NCI-H1930 (cell line): ENCODE measurements at places on chromosomes 7 and 10.

DNA sequence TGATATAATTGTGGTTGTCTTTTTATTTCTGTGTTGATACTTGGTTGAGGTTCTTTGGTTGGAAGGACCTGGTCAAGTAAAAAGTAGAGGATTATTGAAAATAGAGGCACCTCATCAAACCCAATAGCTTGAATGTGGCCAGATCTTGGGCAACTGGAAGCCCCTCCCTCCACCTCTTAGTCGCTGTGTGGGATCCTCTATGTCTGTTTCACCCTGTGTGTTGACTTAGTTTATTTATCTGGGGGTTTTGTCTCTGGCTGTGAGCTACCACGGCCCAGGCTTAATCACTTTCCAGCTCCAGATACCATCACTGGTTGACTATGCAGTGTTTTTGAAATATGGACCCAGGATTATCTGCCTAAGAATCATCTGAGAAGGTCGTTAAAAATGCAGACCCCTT is 58.3 kb downstream of the AP3M1 start:
- DNase-seq, result no peak

- no peak for DNase-seq
Measured at GRCh38 chr7:116434820-116435341, 64.7 kb upstream of the CAV2 start.

DNA sequence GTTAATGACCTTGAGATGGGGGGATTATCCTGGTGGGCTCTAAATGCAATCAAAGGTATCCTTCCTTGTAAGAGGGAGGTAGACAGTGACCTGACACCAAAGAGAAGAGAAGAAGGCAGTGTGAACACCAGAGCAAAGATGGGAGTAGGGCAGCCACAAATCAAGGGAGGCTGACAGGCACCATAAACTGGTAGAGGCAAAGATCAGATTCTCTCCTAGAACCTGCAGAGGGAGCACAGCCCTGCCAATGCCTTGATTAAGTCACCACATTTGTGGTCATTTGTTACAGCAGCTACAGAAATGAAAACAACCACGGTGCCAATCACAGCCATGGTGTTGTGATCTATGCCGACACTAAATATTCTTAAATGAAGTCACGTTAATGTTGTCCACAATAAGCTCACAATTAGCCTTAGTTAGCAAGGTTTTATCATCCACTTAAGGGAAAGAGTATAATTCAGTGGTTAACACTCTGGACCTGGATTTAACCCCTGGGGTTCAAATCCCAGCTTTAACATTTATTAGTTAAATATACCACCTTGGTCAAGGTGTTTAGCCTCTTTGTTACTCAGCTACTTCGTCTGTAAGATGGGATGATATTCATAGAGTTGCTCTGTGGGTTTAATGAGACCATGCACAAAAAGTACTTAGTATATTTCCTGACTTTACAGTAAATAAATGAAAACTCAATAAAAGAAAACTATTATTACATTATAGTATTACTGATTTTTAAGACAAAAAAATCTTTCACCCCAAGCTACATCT is 70.8 kb downstream of the SGMS1 start:
- no peak for DNase-seq

DNA sequence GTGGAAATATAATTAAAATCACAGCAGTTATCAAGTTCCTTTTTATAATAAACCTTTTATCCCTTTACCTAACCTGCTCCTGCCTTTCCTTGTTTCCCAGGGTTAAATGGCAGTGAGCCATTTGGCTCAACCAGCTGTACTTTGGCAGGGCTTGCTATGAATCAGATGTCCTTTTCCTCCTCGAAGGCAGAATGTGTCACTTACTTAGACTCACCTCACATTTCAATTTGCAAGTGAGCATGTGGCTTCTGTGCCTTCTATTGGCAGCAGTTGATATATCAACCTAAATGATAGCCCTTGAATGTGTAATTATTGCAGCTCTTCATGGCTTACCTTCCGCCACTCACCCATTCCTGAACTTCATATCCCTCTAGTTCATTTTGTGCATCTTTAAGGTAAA is 301.7 kb downstream of the CSTF2T start:
- no peak for DNase-seq

DNA sequence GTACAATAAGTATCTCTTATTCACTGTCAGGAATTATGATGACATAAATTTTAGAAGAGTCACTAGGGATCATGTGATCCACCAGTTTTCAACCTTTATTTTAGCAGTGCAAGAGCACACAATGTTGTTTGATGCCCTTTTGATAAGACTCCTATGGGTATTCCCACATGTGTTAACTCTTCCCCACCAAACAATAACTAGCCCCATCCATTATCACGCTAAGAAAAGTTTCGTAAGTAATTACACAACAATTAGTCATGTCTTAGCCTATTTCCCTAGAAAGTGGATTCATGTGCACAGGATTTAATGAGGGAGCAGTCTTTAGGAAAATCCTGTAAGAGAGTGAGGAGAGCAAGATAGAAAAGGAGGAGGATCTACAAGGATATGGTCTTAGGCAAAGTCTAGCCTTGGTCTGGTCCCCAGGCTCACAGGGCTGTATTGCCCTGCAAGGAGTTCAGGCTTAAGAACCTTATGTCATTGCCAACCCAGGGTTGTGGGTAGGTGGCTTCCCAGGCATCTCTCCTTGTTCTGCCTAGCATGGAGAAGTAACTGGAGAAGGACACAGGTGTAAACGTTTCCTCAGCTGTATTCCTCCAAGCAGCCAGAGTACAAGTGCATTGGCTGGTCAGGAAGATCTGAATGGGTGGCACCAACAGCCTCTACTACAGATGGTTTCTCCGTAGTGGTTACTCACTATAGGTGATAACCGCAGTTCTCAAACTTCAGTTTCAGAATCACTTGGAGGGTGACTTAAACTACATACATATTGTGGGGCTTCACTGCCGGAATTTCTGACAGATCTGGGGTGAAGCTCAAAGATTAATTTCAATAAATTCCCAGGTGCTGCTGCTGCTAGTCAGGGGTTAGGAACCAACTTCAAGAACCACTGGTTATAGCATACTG is 574.5 kb downstream of the SUGCT start:
- no peak for DNase-seq

- no peak for DNase-seq
Measured at GRCh38 chr7:149224352-149224751, 15.1 kb upstream of the ZNF212 start.

DNA sequence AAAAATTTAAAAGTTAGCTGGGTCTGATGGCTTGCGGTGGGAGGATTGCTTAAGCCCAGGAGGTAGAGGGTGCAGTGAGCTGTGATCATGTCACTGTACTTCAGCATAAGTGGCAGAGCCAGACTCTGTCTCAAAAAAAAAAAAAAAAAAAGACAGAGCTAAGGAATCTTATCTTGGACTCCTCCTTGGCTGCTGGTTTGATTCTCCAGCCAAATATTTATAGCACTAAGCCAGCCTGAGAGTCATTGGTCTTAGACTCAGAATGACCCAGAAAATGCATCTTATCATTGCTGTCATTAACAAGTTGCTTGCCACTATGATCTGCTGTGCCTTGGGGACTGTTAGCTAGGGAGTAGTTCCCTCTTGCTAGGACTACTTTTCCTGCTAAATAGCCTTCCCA is 164.7 kb downstream of the GNAT3 start:
- no peak for DNase-seq

DNA sequence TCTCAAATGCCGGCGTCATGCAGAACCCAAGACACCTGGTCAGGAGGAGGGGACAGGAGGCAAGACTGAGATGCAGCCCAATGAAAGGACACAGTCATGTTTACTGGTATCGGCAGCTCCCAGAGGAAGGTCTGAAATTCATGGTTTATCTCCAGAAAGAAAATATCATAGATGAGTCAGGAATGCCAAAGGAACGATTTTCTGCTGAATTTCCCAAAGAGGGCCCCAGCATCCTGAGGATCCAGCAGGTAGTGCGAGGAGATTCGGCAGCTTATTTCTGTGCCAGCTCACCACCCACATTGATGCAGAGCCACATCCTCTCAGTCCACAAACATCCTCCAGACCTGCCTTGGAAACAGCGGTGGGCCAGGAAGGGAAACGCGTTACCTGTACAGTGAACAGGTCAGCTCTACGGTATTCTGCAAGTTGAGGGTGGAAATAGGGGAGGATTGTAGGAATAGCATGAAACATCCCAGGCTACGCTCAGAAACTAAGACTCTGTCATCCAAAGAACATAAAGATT is 133.1 kb upstream of the PRSS1 start:
- DNase-seq, result no peak

- no peak for DNase-seq
Measured at GRCh38 chr10:114311496-114312209, 72.6 kb downstream of the VWA2 start.

- no peak for DNase-seq
Measured at GRCh38 chr7:32592701-32593100, 97.4 kb downstream of the AVL9 start.

- DNase-seq, result no peak
Measured at GRCh38 chr7:47458057-47458456, 123.9 kb downstream of the TNS3 start.

DNA sequence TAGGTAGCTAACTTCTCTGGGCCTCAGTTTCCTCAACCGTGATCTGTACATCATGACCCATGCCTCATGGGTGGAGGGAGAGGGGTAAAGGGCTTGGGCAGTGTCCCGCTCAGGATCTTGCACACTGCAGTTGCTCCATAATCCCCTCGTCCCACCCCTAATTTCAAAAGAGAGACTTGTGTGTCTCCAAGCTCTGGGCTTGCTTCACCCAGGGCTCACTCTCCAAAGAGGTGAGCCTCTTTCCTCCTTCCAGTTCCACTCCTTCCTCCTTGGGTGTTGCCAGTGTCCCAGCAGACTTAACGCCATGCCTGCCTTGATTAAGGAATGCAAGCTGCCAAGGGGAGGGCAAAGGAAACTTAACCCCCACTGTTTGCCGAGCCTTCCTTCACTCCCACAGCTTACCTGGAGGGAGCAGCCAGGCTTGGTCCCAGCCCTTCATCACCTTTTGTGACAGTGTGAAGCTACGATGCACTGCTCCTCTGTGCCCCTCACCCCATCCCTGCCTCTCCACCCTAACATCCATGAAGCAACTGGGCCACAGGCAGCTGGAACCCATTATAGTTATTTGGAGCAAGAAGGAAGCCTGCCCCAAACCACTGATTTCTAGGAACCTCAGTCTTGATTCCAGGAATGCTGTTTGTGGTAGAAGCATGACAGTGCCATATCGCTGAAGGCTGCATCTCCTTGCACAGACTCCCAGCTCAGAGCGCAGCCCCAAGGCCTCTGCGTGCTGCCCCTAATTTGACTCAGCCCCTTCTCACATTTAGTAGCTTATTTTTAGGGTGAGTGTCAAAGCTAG is 363.3 kb downstream of the TNS3 start:
- DNase-seq, result no peak

- no peak for DNase-seq
Measured at GRCh38 chr10:127184582-127184981, 11.8 kb downstream of the INSYN2A start.
